Thoracic aorta endothelial cell (primary cell): ENCODE measurements at places on chromosomes 7 and 10. TPM values are rescaled to one million over a fixed set of nuclear protein-coding genes. Genes with fewer than 3 reads are reported as not detected.

The PRSS37 gene
- total RNA-seq: not detected in 2 replicates

The FAM25C gene
- not detected in 2 replicates for total RNA-seq

The ADGRA1 gene
- not detected in 2 replicates for total RNA-seq

The TMEM236 gene
- total RNA-seq: 0.14 and 0.66 TPM in 2 replicates

The MMRN2 gene
- total RNA-seq: 200 and 261 TPM in 2 replicates

The CNNM1 gene
- 0.14 TPM in 1 of 2 replicates, not detected in the other for total RNA-seq

The ANKRD30A gene
- not detected in 2 replicates for total RNA-seq

The CELF2 gene
- 19.5 and 27.5 TPM in 2 replicates for total RNA-seq

The CCDC7 gene
- total RNA-seq: 7.3 and 19.6 TPM in 2 replicates

The MRLN gene
- not detected in 2 replicates for total RNA-seq

The PNLIPRP1 gene
- not detected in 2 replicates for total RNA-seq

The TACC2 gene
- 22.2 and 23.4 TPM in 2 replicates for total RNA-seq

The CYP26C1 gene
- total RNA-seq: 0.80 and 1.0 TPM in 2 replicates

The OIT3 gene
- under 0.01 TPM in 1 of 2 replicates, not detected in the other for total RNA-seq

The BCAP29 gene
- 191 and 310 TPM in 2 replicates for total RNA-seq

The ZNF37A gene
- 15.6 and 19.1 TPM in 2 replicates for total RNA-seq

The ZPBP gene
- total RNA-seq: not detected in 2 replicates

The CCDC201 gene
- total RNA-seq: not detected in 2 replicates

The REPIN1 gene
- 86.7 and 123 TPM in 2 replicates for total RNA-seq

The CPA2 gene
- total RNA-seq: not detected in 2 replicates

The CALML3 gene
- total RNA-seq: not detected in 2 replicates

The CPA4 gene
- total RNA-seq: 0.27 and 0.29 TPM in 2 replicates

The GPR22 gene
- total RNA-seq: under 0.01 TPM in 1 of 2 replicates, not detected in the other

The CCDC3 gene
- 1.7 and 1.8 TPM in 2 replicates for total RNA-seq

The BAIAP2L1 gene
- total RNA-seq: 0.22 and 0.27 TPM in 2 replicates

The CLCN1 gene
- total RNA-seq: not detected in 2 replicates

The SLC26A5 gene
- 0.13 and 0.14 TPM in 2 replicates for total RNA-seq

The TLX1 gene
- total RNA-seq: 0.40 TPM in 1 of 2 replicates, not detected in the other

The TCF7L2 gene
- 6.7 and 9.2 TPM in 2 replicates for total RNA-seq

The C10orf53 gene
- not detected in 2 replicates for total RNA-seq

The ABHD11 gene
- total RNA-seq: 7.4 and 10.1 TPM in 2 replicates

The MUC12 gene
- not detected in 2 replicates for total RNA-seq
